ENCODE measurements at places on chromosomes 13 and 19.

GRCh38 chr13:93767917-93768409 is 541.4 kb downstream of the GPC6 start:
- DNase-seq, result no peak
- H3K27ac ChIP-seq, result no peak overlapping the region
- H3K27me3 ChIP-seq, result no peaks in the 10 kb centered on the region
- no peaks in the 10 kb centered on the region for H3K4me1 ChIP-seq
- H3K4me3 ChIP-seq, result no peak overlapping the region
- no peaks in the 10 kb centered on the region for H3K36me3 ChIP-seq

GRCh38 chr13:32284927-32285632 is 30.1 kb downstream of the ZAR1L start:
- H3K36me3 ChIP-seq, result no peaks in the 10 kb centered on the region
- no peaks in the 10 kb centered on the region for H3K4me1 ChIP-seq
- H3K27me3 ChIP-seq, result peaks cover 2% of the 10 kb centered on the region
- H3K4me3 ChIP-seq, result no peak overlapping the region

- no peaks in the 10 kb centered on the region for H3K4me1 ChIP-seq
- no peak overlapping the region for H3K4me3 ChIP-seq
- no peak for DNase-seq
- no peaks in the 10 kb centered on the region for H3K27me3 ChIP-seq
Observed at GRCh38 chr19:28999724-29000433, 213.1 kb downstream of the UQCRFS1 start.

DNA sequence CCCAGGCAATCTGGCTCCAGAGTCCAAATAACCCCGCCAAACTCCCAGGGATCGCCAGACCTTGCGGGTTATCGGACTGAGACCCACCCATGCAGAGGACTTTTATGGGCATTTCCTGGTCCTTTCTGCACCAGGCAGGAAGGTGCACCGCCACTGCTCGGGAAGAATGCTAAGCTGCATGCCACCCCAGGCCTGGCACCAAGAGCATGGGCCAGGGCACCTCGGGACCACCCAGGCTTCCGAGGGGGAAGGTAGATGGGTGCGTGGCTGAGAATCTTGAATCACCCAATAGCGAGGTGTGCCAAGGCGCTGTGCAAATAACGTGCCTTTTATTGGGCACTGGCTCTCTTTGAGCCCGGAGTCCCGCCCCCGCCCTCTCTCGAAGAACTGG is 422 bp upstream of the ZNF575 start:
- H3K4me3 ChIP-seq, result peak overlapping the region; percentile 86
- DNase-seq, result no peak
- H3K4me1 ChIP-seq, result peaks cover 18% of the 10 kb centered on the region
- H3K27me3 ChIP-seq, result no peaks in the 10 kb centered on the region

- peaks cover 8% of the 10 kb centered on the region for H3K4me1 ChIP-seq
- no peak overlapping the region for H3K4me3 ChIP-seq
- peaks cover 21% of the 10 kb centered on the region for H3K27me3 ChIP-seq
- H3K27ac ChIP-seq, result no peak overlapping the region
Observed at GRCh38 chr19:13869281-13869680, 7.7 kb upstream of the NANOS3 start.

DNA sequence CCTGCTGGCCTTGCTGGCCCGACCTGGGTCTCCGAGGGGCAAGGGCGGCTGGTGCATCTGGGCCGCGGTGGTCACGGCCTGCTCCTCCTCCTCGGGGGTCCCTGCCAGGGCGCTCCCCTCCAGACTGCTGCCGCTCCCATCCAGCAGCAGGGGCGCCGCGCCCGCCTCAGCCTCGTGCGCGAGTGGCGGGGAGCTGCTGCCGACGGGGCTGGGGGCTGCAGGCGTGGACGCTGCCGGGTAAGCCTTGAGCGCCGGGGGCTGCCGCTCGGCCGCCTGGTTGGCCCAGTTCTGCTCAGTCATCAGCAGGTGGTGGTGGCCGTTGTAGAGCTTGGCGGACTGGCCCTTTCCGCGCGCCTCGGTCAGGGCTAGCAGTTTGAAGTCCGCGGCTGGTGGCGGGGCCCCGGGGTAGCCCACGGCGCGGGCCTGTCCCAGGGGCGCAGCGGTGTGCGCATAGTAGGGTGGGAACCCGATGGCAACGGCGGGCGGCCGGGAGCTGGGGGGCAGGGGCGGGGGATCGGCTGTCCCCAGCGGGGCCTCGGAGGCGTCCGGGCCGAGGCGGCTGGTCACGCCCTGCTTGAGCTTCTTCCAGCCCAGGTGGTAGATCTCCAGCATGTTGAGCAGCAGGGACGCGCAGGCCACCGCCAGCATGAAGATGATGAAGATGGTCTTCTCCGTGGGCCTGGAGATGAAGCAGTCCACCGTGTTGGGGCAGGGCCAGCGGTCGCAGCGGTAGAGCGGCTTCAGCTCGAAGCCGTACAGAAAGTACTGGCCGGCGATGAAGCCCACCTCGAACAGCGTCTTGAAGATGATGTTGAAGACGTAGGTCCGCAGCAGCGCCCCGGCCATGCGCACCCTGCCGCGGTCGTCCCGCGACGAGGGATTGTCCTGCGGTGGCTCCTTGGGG is 18.6 kb downstream of the GJA3 start:
- no peak overlapping the region for H3K27ac ChIP-seq
- no peak overlapping the region for H3K4me3 ChIP-seq
- no peak for DNase-seq
- H3K4me1 ChIP-seq, result no peaks in the 10 kb centered on the region
- peaks cover 65% of the 10 kb centered on the region for H3K27me3 ChIP-seq
- no peaks in the 10 kb centered on the region for H3K36me3 ChIP-seq

- H3K36me3 ChIP-seq, result no peaks in the 10 kb centered on the region
- H3K4me3 ChIP-seq, result no peak overlapping the region
- peaks cover 15% of the 10 kb centered on the region for H3K4me1 ChIP-seq
- no peak for DNase-seq
Observed at GRCh38 chr19:42494321-42494720, 34.0 kb downstream of the CEACAM1 start.

DNA sequence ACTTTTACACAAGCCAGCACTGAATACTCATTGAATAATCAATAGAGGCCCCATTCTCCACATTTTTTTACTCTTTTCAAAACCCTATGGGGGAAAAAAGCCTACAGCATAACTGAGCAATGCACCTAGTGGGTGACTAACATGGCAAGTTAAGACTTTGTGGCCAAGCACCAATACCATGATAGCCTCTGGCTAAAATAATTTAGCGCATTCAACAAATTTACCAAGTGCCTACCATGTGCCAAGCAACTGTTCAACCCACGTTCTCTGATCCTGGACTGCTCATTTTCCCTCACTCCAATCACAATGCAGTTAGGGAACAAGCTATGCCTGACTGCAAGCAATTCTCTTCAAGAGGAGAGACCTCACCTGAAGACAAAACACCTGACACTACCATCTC is 3.0 kb downstream of the ANKRD10 start:
- no peaks in the 10 kb centered on the region for H3K27me3 ChIP-seq
- peaks cover 36% of the 10 kb centered on the region for H3K36me3 ChIP-seq
- H3K4me3 ChIP-seq, result peak overlapping the region; percentile 92
- peaks cover 58% of the 10 kb centered on the region for H3K4me1 ChIP-seq
- H3K27ac ChIP-seq, result no peak overlapping the region

- no peaks in the 10 kb centered on the region for H3K36me3 ChIP-seq
- no peak for DNase-seq
- H3K27me3 ChIP-seq, result no peaks in the 10 kb centered on the region
- H3K27ac ChIP-seq, result no peak overlapping the region
Observed at GRCh38 chr13:104976986-104977385, 1558.5 kb downstream of the EFNB2 start.

DNA sequence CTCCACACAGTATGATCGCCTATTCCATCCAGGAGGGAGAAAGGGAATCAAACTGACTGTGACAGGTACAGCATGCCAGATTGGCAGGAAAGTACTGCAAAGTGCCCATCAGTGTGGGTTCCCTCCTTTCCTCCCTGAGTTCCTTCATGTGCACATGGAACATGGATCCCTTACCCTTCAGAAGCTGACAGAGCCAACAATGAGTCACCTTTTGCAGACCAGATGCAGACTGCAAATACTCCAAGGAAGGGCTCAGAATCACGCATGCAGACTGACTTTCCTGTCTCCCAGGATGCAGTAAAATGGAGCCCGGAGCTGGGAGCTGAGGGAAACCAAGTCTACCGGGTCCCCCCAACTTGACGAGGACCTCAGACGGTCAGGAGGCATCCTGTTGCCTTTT is 41.8 kb downstream of the SACS start:
- H3K4me3 ChIP-seq, result no peak overlapping the region
- peaks cover under 1% of the 10 kb centered on the region for H3K36me3 ChIP-seq
- H3K27ac ChIP-seq, result no peak overlapping the region

GRCh38 chr19:50310759-50311465 is 18.3 kb downstream of the KCNC3 start:
- H3K4me3 ChIP-seq, result no peak overlapping the region
- no peak overlapping the region for H3K27ac ChIP-seq
- H3K4me1 ChIP-seq, result peaks cover 5% of the 10 kb centered on the region
- DNase-seq, result no peak
- H3K36me3 ChIP-seq, result peaks cover 5% of the 10 kb centered on the region
- peaks cover 66% of the 10 kb centered on the region for H3K27me3 ChIP-seq

Data from T-helper 2 cell treated with Interferon-gamma antibody and Interleukin-4, amounts not matched to agents 5 μg/mL and 100 μg/mL, for 36 hours (primary cell).